Cerebellum (tissue), 4 donors: ENCODE measurements at places on chromosomes 2 and 18.

DNA sequence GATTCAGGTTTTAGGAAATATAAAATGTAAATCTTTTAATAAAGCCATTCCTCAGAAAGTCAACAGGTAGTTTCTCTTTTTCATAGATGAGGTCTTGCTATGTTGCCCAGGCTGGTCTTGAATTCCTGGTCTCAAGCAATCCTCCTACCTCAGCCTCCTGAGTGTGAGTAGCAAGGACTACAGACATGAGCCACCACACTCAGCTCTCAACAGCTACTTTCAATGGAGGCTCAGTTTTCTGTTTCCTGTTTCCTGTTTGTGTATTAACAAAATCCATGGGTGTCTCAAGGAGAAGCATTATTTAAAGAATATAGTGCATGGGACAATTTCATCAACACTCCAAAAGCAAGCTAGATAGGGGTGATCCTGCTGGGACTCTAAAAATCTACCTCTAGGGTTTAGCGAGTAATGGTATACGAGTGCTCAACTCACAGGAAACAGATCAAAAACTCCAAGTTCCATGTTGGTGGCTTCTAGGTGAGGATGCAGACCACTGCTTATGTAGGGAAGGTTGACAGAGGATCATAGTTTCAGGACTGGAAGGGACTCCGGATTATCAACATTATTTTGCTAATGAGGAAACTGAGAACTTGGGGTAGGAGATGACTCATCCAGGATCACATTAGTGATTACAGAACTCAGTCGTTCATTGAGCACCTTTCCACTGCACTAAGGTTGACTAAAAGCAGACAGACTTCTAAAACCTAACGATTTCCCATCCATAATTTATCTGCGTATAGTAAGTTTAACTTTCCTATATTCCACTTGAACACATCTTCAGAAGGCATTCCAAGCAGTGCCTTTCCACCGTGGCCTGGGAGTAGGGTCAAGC lies 61.7 kb upstream of the WIPF1 start:
- no peak for DNase-seq

- no peak for DNase-seq
These were observed 12.1 kb downstream of the LCLAT1 start for GRCh38 chr2:30459140-30459539.

- DNase-seq = no peak
These were observed 208.4 kb downstream of the SETBP1 start for GRCh38 chr18:44889111-44889510.

GRCh38 chr18:74597034-74597661 lies 522 bp upstream of the ZNF407 start:
- peak; percentile 78 for DNase-seq

DNA sequence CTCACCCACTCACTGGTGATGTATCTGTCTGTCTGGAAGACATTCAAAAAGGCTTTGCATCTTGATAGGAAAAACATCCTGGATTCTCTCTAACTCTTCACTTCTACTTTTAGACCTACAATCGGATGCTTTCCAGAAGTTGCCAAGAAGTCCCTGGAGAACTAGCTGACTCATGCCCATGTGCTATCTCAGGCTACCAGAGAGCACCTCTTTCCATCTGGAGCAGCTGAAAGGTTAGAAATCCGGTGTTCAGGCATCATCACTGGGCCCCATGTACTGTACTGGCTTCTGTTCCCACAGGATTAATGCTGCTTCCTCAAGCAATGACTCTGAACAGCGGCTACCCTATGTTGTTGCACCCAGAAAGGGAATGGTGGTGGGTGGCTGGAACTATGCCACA lies 259.0 kb downstream of the NBAS start:
- no peak for DNase-seq

- DNase-seq = no peak
These were observed 367.4 kb downstream of the EPHA4 start for GRCh38 chr2:221204699-221205098.

GRCh38 chr2:238868067-238868524 lies 20.2 kb downstream of the TWIST2 start:
- no peak for DNase-seq

DNA sequence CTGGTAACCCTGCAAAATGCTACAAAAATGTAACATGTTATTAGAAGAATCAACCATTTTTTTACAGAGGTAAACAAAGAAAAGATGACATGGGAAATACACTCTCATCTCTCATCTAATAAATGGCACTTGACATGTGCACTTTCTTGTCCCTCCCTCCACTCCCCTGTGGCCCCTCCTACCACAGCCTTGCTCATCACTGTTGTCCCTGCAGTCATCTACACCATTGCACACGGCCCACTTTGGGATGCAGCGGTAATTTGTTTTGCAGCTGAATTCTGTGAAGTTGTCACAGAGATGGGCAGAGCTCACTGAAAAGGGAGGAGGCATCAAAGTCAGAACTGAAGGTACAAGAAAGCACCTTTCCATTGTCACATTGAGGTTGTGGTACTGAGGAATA lies 103.6 kb downstream of the DHRS9 start:
- DNase-seq = no peak

DNA sequence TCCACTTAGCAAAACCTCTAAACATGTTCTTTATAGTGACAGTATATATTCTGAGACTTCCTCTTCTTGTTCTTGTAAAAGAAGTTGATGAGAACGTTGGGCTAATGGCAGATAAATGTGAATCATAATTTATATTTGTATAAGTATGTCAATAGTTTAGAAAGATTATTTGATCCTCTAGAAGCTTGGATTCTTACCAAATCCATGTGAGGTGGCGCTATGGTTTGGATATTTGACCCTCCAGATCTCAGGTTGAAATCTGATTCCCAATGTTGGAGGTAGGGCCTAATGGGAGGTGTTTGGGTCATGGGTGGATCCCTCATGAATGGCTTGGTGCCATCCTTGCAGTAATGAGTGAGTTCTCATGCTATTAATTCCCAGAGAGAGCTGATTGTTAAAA lies 29.8 kb upstream of the SCN1A start:
- no peak for DNase-seq

- no peak for DNase-seq
These were observed 163.9 kb downstream of the LDLRAD4 start for GRCh38 chr18:13382366-13382953.

DNA sequence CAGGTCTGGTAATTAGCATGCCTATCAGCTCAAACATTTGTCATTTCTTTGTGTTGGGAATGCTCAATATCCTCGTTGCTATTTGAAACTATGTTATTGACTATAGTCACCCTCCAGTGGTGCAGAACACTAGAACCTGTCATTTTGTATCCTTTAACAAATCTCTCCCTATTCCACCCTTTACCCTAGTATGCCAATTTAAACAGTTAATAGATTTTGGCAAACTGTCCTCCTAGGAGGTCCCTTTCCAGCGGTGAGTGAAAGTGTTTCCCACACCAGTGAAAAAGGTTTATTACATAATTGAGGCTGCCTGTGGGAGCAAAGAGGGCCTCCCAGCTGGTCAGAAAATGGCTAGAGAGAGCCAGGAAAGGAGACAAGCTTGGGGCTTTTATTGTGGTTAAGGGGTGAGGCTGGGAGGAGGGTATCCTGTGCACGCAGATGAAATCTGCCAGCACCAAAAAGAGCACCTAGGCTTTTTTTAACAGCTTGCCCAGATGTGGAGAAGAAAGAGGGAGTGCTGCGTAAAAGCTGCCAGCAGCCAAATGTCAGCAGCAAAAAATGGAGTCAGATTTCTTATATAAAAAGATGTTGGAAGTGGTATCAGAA lies 1.8 kb upstream of the DRC1 start:
- no peak for DNase-seq

DNA sequence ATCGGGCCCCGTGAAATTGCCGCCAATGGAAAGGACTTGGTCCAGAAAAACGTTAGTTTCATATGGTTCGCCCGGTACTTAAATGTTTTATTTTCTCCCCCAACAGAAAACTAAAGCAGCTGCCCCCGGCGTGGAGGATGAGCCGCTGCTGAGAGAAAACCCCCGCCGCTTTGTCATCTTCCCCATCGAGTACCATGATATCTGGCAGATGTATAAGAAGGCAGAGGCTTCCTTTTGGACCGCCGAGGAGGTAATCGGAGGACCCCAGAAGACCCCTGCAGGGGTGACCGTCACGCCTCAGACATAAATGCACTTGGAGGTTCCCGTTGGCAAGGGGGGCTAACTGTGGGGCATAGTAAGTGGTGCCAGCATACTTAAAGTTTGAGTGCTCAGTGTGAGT lies 742 bp downstream of the RRM2 start:
- DNase-seq = no peak

DNA sequence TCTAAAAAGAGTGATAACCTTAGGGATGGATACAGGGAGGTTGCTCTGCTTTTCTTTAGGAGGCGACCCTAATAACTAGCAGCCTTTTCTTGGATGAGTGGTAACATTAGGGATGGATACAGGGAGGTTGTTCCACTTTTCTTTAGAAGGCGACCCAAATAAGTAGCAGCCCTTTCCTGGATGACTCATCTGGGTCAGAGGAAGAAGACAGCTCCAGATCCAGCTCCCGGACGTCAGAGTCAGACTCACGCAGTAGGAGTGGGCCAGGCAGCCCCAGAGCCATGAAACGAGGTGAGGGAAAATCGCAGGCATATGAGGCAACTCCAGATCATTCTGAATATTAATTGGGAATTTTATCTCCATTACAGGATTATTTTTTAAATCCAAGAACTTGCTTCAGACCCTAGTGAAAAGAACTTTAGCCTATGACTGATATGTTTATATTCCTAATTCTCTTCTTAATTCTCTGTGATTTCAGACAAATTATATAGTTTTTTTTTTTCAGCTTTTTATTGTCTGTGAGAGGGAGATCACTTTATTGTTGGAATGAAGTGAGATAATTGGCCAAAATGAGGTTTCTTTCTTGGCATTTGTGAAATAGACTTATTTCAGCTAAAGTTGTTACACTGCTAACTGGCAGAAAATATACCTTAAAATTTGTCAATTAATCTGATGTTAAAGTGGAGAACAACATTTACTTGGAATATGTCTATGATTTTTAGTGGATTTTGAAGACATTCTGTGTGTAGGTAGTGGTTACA lies 31.2 kb upstream of the C1GALT1C1L start:
- no peak for DNase-seq
